ENCODE measurements at places on chromosomes 6 and 20. TPM values are rescaled to one million over a fixed set of nuclear protein-coding genes. Genes with fewer than 3 reads are reported as not detected.

Gene CAP2
- total RNA-seq: 118 TPM

Gene DUSP15
- total RNA-seq: 2.5 TPM

Gene DDR1
- 23.2 TPM for total RNA-seq

Gene NRSN1
- total RNA-seq: not detected

Gene RAET1E
- 0.48 TPM for total RNA-seq

Gene OLIG3
- not detected for total RNA-seq

Gene TGM3
- not detected for total RNA-seq

Gene LAMP5
- total RNA-seq: not detected

Gene PTCRA
- total RNA-seq: not detected

DNA sequence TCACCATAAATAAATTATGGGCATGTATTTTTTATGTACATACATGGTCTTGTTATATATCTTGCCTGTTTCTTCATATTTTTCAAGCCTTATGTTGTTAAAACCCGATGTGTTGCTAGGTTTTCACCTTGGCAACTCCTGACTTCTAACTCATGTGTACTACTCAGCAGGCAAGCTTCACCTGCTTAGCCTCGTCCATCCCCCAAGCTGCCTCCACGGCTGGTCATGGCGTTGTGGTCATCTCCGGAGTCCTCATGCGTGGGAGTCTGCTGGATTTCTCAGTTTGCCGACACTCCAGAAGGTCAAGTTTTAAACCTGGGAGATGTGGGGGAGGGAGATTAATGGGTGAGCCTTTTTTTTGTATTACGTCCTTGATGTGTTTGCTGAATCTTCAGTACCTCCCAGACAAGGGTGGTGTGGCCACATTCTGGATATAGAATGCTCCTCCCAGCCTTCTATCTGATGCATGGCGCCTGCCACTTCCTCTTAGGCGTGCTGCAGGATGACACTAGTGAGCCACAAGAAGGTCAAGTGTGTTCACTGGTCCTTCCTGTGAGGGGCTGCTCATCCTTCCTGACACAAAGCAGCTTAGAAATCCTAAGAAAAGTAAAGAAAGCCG, 26.6 kb upstream of the EDN3 start:
- no peak for DNase-seq

DNA sequence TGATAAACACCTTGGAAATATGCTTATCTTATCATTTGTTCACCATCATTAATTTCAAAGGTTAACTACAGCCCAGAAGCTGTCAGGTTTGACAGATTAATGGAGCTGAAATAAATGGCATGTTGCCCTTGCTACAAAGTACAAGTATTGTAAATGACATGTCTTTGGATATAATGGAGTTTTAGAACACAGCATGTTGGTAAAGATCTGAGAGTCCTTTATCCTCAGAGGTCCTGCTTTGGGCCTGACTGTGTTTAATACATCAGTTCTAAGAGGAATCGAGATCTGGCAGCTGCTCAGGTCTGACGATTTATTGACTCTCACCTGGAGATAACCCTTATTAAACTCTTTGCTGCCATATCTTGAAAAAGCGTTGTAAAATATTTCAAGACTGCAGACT, 222.7 kb upstream of the OPRM1 start:
- no peak for DNase-seq

GRCh38 chr20:47317127-47317895, 39.2 kb downstream of the ZMYND8 start:
- DNase-seq: peak; percentile 78

DNA sequence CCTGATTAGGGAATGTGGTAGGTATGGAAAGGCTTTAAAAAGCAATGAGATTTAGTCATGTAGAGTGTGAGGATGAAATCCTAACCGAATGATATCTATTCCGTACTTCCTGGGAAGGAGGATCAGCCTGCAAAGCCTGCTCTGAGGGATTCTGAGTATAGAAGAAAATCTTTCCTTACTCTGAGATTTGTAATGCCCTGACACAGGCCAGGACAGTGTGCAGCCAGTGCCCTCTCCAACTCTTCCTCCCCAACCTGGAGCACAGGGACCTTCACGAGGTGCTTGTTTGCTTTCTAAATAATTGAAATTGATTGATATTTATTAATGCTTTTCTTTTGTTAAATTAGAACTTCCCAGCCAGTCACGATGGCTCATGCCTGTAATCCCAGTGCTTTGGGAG, 131.6 kb downstream of the ADGRG6 start:
- no peak for DNase-seq

DNA sequence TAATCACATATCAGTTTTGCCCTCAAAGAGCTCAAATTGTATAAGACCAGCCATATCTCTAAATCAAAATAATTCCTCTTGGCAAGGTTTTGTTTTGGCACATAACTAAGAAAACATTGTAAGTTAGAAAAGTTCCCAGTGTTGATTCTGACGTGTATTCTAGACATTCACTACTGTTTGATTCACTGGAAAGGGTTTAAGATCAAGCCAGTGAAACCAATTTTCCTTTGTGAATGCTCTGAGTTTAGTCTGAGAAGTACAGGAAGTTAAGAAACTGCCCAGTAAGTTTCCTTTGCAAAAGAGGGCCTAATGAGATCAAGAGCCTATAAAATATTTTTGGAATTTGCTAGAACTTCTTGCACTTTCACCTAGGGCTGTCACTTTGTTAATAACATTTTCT, 143.0 kb downstream of the FNDC1 start:
- DNase-seq: no peak

GRCh38 chr20:40433341-40433861, 255.6 kb downstream of the MAFB start:
- DNase-seq: no peak

GRCh38 chr6:166010136-166010960, 157.3 kb downstream of the TBXT start:
- DNase-seq: no peak

- DNase-seq: peak; percentile 83
Measured at GRCh38 chr6:137313928-137314855, 95.0 kb upstream of the IFNGR1 start.

GRCh38 chr6:148616841-148617240, 130.0 kb upstream of the UST start:
- DNase-seq: no peak

- no peak for DNase-seq
Measured at GRCh38 chr6:2828629-2829028, 13.0 kb downstream of the SERPINB1 start.

DNA sequence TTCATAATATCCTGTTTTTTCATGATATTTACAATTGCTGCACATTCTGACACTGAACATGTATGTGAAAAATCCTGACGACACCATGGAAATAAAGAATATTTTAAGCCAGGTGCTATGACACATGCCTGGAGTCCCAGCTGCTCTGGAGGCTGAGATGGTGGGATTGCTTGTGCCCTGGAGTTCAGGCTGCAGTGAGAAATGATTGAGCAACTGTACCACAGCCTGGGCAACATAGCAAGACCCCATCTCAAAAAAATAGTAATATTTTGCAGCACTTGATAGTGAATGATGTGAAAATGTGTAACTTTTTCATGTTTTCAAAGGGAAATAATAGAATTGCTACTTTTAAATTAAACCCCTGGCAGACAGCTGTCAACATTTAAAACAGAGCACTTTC, 137.1 kb downstream of the ADGRG6 start:
- DNase-seq: no peak

- no peak for DNase-seq
Measured at GRCh38 chr6:127192911-127193541, 73.6 kb upstream of the RNF146 start.

DNA sequence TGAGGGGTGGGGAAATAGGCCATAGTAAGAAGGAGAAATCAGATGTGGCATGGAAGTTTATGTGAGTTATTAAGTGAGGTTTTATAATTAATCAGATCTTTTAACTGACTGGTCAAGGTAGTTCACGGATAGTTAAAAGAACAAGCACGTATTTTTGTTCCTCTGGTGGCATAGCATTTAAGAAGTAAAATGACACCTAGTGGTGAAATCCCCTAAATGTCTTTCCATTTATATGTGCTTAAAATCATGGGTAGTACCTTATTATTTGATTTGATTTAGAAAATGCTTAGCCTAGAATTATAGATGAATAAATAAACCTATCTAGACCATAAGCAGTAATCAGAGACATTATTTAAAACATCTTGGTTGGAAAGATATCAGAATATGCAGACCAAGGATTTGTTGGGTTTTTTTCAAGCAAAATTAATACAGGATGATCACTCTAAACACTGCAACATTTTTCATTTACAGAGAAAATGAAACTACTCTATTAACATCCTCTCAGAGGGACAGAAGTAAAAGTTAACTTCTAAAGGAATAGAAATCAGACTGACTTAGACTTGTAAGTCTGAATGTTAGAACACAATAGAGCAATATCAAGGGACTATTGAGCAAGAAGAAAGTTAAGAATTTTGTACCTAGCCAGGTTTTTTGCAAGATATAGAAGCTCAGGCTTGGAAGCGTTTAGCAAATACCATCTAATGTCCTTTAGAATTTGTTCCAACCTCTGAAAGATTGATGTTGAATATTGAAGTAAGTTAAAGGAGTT, 81.1 kb downstream of the STXBP5 start:
- DNase-seq: no peak
